ENCODE measurements at places on chromosomes 16 and 17.

GRCh38 chr17:76830987-76831715 lies 37.1 kb upstream of the MGAT5B start:
- DNase-seq: no peak

- DNase-seq: no peak
These were observed 7.8 kb downstream of the RARA start for GRCh38 chr17:40316571-40317344.

DNA sequence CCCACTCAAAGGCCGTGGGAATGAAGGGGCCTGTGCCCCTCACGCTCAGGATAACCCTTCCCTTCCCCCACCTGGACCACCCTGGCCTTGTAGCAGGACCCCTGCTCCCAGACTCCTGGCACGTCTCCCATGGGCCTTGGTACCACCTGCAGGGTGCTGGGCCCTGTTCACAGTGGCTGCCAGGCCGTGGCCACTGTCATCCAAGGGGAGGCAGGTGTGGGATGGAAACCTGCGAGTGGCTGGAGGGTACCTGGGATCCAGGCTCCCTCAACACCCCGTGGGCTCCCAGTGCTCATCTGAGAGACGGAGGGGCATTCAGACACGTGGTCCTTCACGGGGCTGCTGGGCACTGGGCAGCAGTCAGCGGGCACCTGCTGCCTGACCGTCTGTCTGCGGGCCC lies 75.6 kb upstream of the CIBAR2 start:
- no peak for DNase-seq

- DNase-seq: no peak
These were observed 278.6 kb downstream of the CBLN1 start for GRCh38 chr16:49003022-49003421.

DNA sequence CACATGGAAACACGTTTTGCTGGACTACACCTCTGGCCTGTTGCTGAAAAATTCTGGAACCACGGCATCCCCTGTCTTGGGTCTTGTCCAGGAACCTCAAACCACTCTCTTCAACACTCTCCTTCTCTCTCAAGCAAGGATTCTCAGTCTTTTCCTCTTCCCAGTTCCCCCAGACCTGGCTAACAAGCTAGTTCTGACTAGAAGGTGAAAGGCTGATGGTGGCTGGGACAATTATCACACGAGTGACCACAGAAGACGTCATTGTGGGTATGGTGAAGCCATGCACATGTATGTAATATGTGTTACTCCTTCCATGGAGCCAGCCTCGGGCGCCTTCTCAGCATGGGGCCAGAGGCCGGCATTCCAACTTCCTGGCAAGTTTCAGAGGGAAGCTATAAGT lies 123.0 kb downstream of the CDYL2 start:
- DNase-seq: no peak

DNA sequence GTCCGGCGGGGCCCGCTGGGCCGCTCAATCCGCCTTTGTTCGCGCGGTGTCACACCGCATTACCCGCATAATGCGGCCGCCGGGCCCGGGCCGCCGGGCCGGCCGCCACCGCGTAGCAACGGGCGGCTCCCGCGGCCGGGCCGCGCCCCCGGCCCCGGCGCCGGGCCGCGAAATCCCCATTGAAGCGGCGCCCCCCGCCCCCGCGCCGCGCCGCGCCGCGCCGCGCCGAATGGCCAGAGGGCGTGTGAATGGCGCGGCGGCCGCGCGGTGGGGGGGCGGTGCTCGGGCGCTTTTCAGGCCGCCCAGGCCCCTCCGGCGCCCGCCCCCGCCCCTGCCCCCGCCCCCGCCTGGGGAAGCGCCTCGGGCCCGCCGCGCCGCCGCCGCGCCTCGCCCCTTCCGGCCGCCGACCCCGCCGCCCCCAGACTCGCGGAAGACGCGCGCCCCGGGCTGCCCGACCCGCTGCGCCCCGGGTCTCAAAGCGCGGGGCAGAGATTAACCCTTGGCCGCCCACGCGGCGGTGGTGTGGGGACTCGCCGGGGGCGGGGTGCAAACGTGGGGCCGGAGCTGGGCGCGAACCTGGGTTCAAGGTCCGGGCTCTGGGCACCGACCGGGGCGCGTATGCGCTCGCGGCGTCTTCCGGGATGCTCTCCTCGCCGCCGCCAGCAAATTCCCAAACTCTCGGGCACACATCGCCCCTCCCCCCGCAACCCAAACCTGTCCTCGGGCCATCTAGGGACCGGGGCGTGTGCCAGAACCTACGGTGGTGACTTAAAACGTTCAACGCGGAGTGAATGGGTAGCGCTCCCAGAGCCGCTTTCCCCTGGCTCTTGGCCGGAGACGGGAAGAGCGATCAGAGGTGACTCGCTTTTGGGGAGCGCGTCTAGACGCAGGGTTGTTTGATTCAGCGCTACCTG lies 46.7 kb downstream of the WNT3 start:
- peak; percentile 18 for DNase-seq

DNA sequence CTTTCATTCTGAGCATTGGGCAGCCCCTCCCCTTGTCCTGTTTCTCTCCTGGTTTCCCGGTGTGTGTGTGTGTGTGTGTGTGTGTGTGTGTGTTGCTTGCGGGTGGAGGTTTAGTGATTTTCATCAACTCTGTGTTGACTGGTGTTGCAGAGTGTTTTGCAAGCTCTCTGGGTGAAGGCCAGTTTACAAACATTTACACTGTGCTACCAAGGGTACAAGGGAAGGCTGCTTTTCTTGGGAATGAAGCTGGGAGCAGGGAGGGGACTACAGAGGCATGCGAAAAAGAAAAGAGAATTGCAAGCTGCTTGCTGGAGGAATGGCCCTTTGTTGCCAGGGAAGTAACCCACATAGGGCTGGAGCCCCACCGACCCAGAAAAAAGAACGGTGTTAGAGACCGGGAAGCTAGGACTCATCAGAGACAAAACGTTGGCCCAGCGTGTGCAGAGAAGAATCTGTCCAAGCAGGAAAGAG lies 29.6 kb downstream of the HS3ST3B1 start:
- DNase-seq: no peak

- DNase-seq: no peak
These were observed 388.2 kb upstream of the MAF start for GRCh38 chr16:79988721-79989220.

DNA sequence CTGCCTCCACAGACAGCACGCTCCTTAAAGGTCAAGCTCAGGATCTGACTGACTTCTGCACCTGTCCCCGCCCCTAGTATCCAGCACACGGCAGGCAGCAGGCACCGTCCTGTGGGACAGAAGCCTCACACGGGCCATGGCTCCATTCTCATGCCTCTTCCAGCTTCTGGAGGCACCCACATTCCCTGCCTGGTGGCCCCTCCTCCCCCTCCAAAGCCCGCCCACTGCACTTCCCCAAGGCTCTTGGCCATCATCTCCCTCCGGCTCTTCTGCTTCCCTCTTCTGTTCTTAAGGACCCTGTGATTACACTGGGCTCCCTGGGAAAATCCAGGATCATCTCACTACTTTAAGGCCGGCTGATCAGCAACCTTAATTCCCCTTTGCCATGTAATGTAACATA lies 3.5 kb downstream of the CANT1 start:
- no peak for DNase-seq

DNA sequence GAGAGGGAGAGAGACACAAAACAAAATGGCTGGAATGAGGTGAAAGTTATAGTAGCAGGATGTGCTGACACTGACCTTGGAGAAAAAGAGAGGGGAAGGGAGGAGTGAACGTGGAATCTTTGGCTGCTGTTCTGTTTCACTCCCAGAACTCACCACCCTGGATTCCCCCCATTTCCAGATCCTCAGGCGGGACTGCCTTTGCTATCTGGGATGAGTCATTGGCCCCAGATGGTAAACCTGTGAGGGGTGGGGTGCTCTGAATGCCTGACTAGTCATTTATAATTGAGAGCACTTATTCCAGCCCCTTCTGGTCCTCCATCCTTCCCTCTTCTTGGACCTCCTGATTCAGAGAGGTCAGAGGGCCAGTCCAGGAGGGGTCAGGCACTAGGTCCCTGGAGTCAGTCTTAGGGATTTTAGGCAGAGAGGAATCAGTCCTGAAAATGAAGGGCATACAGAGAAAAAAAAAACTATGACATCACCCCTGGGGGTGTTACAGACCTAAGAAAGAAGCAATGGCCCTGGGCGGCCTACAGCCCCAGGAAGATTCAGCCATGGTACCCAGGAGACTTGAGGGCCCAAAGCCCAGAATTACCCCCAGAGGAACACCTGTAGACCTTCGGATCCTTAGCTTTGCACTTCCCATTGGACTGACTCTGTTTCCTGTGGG lies 2.2 kb upstream of the ZG16 start:
- peak; percentile 17 for DNase-seq

DNA sequence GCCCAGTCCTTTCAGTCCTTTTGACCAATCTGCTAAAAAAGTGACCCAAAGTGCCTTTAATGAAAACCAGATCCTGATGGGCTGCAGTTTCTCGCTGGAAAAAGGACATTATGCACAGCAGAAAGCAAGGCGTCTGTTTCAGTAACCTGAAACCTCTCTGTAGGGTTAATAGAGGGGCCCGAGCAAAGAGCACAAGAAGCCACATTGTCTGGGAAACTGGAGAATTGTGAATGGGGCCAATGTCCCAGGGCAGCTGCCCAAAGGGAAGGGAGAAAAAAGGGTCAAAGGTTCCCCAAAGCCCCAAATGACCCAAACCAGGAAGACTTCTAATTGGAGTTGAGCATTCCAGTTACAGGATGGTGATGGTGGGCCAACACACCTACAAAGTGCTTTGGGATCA lies 3.0 kb downstream of the OTOA start:
- no peak for DNase-seq

DNA sequence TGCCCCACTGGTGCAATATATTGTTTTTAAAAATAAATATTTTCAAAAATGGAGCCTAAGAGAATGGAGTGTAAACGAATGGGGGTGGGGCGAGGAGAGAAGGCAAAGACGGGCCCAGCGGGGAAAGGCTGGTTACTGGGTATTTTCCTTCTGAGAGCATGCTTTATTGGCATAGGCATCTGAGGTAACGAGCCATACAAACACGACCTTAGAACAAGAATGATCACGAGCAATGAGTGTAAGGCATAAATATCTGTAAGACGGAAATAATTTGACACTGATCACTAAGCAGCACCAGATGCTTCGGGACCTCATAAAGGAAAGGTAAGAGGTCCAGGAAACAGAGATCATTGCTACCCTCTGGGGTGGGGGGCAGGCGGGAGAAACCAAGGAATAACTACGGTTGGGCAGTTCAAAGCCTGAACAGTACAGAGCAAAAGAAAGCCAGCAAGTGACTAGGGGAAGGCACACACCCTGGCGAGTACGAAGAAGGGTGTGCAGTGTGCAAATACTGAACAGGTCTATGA lies 959 bp downstream of the SSH2 start:
- peak; percentile 43 for DNase-seq

DNA sequence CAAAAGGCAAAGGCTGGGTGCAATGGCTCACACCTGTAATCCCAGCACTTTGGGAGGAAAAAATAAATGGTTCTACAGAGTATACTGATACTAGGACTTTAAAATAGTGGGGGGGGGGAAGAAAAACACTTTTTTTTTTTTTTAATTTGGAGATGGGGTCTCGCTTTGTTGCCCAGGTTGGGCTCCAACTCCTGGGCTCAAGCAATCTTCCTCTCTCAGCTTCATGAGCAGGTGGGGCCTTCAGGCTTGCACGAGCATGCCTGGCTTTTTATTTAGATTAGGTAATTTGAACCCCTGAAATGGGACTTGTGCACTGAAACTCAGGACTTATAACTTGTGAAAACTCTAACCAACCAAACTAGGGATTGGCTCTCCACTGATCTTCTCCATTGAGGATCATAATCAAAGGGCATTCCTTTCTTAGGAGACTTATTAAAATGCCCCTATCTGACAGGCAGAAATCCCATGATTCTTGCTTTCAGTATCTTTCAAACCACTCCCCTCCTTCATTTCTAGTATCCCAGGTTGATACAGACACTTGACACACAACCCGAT lies 16.9 kb downstream of the GRB2 start:
- DNase-seq: no peak

DNA sequence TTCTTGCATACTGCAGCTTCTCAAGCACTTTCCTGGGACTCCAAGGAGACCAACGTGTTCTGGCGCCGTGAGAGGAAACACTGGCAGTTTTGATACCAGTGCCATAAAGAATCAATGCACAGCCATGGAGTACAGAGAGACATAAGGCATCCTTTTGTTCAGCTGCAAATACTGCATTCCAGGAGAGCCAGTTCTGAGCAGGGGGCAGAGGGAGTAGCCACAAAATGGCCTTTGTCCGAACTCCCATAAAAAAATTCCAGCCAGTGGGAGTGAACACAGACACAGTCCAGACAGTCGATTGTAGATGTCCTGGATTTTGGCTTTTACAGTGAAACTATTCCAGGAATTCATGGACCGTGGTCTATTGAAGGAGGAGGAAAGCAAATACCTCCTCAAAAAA lies 36.2 kb upstream of the TEKT3 start:
- no peak for DNase-seq

DNA sequence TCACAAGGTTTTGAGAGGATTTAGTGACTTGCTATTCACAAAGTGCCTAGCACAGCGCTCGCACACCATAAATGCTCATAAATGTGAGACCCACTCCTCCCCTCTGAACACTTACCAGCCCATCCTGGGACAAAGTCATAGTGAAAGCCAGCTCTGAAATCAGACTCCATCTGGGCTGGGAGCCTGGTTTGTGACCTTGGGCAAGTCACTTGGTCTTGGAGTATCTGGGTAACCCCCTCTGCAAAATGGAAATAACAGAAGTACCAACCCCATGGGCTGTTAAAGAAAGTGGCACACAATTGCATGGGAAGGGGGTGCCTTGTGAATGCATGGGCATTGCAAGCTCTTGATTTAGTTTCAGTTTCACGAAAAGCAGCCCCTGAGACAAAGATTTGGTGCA lies 104.7 kb upstream of the CDH5 start:
- DNase-seq: no peak

DNA sequence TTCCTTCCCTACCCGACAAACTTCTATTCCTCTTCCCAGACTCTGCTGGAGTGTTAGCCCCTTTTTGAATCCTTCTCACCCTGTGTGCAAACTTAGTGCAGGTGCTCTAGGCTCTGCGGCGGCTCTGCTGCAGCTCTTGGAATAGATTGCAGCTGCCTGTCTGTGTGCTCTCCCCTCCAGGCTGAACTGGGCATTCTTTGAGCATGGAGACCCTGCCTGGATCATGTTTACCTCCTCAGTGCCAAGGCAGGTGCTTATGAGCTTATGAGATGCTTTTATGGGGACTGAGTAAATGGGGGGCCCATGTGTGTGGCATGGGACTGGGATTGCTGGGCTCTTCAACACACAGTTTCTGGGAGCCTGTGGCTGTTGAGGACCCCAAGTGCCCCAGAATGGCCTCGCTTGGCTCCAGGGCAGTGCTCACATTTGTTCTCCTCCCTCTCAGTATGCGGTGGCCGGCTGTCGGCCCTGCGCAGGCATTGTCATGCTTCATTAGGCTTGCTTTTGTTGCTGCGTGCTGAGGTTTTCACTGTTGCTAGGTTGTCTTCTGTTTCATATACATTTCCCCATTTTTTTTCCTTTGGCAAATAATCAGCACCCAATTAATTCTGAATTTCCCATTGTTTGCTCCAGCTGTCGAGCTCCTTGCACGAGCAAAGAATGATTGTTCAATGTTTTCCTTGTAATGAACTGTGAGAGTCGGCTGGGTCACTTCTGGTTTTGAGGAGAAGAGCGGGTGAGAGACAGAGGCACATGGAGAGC lies 185.5 kb upstream of the NLRP1 start:
- peak; percentile 46 for DNase-seq

GRCh38 chr16:49674990-49675389 lies 180.9 kb downstream of the ZNF423 start:
- no peak for DNase-seq

GRCh38 chr17:81455387-81455786 lies 57.2 kb downstream of the ACTG1 start:
- DNase-seq: no peak

- DNase-seq: no peak
These were observed 19.4 kb downstream of the CD300A start for GRCh38 chr17:74485841-74486240.

Data from NCI-H1694 (cell line).